ENCODE measurements at places on chromosomes 3 and 15. TPM values are rescaled to one million over a fixed set of nuclear protein-coding genes. Genes with fewer than 3 reads are reported as not detected.

The RBM6 gene
- 41.4 TPM for total RNA-seq

The GOLGA8J gene
- total RNA-seq = not detected

The ACKR4 gene
- 2.8 TPM for total RNA-seq

The EXOG gene
- total RNA-seq = 29.6 TPM

The SLC15A2 gene
- total RNA-seq = 4.9 TPM

The FBN1 gene
- 22.5 TPM for total RNA-seq

The HDC gene
- not detected for total RNA-seq

The PRR20G gene
- total RNA-seq = not detected

The FAM81A gene
- total RNA-seq = 3.7 TPM

The BRK1 gene
- 92.4 TPM for total RNA-seq

DNA sequence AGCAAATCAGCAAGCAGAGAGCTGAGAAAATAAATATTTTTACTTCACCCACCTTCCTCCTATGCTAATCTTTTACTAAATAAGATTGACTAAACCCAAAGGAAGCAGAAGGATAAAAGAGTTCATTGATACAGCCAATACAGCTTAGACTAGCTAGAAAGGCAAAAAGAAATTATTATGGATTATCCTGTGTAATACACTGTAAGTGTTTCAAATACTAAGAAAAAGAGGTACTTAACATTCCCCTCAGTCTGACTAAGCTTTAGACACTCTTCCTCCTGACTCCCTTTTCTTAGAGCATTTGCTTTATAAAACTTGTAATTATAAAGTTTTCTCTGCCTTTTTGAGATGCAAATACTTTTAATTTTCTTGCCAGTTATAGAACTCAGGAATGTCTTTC, 848.9 kb upstream of the CADM2 start:
- no peak for DNase-seq

DNA sequence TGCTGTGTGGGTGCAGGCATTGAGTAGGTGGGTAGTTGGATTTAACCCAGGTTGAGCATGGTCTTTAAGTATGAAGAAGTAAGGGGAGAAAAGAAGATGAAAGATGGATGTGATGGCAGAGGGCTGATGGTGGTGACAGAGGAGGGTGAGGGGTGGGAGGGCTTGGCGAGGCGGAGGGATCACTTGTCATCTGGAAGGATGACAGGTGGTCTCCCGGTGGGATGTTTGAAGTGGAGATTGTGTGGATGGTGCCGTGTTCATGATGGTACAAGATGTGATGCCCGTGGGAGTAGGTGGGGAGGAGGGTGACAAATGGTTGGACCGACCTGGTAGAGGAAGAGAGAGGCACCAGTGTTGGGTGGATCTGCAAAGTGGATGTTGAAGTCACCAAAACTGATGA, 208.8 kb downstream of the RPLP1 start:
- no peak for DNase-seq

DNA sequence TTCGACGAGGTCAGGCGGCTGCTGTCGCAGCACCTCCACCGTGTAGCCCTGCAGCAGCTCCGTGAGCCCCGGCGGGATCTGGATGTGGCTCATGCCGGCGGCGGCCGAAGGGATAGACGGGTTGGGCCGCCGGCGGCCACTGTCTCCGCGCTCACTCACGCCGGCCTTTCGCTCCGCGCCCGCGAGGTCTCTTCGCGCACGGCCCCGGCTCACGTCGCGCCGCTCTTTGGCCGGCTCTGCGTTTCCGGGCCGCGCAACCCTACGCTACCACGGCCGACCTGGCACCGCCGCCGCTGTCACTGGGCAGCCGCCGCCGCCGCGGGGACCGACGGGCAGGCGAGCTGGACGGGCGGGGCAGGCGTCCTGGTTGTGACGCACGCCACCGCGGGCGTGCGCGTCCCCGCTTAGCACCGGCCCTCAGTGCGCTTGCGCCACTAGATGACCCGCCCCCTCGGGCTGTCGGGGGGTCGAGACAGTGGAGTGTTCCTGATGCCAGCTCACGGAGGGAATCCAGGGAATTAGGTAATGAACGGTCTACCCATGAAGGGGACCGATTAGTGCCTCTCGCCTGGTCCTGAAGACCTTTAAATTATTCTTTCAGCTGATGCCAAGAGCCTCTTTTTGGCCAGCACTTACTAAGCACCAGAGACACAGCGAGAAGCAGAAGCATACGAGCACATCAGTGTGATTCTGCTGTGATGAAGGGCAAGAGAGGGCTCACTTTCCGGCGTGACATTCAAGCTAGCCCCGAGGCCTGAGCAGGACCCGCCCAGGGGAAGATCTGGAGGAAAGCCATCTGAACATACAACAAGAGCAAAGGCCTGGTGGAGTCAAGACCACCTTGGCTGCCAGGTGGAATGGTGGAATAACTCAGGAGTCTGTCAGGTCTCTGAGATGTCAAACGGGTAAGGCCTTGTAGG, at the start of gene PRKAR2A:
Gene PRKAR2A (minus strand): TSS at position 371 of the 920 bp plus-strand sequence. CDS start 278 bp downstream, at position 93.
- peak; percentile 93 for DNase-seq

- DNase-seq = peak; percentile 90
Measured at GRCh38 chr15:31325595-31326155, 960 bp upstream of the KLF13 start.

DNA sequence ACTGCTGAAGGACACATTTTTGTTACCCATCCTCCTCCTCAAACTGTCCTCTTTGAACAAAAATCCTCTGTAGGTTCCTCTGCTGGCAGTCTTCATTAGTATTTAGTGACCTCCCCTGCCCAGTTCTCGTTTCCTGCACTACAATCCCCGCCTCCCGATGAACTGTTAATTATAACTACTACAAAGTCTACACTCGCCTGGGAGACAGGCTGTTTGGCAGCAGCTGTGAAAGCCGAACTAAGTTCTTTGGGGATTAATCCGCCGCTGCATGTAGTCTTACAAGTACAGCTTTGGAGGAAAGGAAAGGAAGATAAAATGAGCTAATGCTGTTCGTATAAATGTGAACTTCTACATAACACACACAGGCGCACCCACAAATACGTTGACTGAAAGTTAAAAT, 160.0 kb upstream of the WNT5A start:
- DNase-seq = no peak

DNA sequence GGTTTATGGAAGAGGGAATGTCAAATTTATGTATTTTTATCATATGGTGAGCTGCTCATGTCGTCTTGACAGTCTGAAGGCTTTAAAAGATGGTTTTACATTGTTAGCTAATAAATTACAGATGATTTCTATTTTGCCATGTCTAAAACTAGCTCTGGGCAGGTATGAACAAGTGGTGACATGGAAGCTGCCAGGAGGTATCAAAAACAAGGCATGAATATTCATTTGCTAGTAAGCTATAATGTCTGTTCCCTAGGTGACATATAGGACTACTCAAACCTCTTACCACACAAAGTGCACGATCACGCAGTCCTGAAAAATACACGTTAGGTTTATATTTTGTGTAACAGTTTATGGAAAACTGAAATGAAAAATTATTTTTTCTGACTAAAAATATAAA, 34.8 kb downstream of the ST3GAL6 start:
- no peak for DNase-seq

GRCh38 chr3:35413483-35413882, 225.8 kb upstream of the ARPP21 start:
- DNase-seq = no peak

- DNase-seq = no peak
Measured at GRCh38 chr3:24505691-24506550, 11.3 kb upstream of the THRB start.

DNA sequence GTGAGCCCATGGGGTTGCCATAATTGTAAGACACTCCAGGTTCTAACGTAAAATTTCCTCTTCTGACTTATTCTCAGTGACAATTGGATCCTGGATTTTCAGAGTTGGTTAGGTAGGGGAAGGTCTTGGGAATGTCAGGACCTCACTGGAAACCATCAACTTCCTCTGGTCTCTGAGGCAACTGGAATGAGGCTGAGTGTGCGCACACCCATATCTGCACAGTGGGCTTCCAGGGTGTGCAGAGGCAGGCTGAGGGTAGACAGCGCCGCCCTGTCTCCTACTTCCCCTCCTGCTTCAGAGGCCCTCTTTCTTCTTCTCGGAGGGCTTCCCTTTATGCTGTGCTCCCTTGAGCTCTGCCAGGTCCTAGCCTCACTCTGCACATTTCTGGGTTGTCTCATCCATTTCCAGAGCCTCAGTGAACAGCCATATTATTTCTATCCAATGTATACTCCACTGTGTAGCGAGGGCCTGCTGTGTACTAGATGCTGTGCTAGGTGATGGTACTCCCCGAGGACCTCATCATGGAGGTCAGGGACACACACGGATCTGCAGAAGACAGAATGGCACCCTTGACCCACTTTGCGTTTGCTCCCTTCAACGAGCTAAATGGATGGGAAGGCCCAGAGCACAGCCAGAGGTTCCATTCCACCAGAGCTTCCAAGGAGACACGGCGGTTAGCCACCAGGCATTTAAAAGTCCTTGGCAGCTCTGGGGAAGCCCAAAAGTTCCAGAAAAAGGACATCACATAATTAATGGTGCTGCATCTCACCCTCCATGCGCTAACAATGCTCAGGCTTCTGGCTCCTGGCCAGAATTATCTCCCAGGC, 18.3 kb downstream of the ACAA1 start:
- DNase-seq = no peak

GRCh38 chr15:74913041-74913440, 6.4 kb upstream of the FAM219B start:
- DNase-seq = no peak

DNA sequence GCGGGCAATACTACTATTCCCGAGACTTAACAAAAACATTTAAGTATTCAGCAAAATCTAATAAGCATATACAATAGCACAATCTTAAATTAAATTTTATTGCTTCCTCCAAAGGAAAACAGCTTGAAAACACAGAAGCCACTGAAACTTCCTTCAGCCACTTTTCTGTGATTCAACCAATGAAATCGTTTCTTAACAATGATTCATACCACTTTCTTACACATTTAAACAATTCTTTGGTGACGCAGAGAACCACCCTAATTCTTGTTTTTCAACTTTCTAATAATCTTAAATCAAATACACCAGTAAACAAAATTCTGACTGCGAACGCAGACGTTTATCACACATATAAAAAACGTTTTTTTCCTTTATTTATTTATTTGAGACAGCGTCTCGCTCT, 4.1 kb downstream of the TJP1 start:
- DNase-seq = no peak

GRCh38 chr3:159782724-159783421, 205.8 kb upstream of the IL12A start:
- no peak for DNase-seq

GRCh38 chr15:39820050-39820602, 37.5 kb upstream of the FSIP1 start:
- DNase-seq = no peak

DNA sequence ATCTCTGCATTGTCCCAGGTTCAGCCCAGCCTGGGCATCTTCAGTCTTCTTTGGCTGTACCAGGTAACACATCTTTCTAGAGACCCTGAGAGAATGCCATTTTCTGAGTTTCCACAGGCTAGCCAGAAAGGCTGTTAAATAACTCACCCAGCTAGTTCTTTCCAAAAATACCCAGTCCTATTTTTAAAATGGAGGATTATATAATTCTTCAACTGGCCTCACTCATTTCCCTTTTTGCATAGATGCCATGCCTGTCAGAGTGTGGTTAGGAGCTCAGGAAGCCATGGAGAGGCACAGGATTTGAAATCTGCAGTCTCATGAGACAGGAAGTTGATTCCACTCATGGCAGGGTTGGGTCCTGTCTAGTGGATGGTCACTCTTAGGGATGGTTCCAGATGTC, 39.8 kb downstream of the CEMIP start:
- DNase-seq = no peak

DNA sequence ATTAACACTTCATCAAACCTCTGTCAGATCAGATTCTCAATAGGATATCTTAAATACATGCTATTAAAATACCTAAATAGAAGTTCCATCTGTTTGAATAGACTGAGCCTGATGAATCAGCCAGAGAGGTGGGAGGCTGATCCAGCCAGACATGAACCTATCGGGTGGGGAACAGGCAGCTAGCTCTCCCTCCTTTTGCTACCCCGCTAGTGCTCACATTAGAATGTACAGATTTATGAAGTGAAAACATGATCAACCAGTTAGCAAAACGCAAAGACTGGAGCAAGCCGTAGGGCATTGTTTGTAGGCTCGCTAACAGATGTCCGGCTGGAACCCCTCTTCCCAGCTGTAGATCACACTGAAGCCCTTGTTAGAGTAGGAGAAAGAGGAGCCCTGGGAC, 54.4 kb downstream of the GTF2E1 start:
- no peak for DNase-seq

DNA sequence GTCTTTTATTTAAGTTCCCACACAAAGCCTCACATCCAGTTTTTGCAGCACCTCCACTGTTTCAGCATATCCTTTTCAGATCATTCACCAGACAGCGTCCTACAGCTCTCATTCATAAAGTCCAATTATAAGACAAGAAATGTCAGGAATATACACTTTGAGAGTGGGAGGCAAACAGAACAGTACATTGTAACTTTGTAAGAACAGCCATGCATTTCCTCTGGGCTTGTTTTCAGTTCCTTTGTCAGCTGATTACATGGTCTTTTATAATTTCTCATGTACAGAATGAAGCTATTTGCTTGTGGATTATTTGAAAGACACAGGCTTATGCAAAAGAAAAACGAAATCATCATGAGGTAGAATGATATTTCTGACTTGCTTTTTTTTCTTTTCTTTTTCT, 85.7 kb downstream of the SOX2 start:
- no peak for DNase-seq

DNA sequence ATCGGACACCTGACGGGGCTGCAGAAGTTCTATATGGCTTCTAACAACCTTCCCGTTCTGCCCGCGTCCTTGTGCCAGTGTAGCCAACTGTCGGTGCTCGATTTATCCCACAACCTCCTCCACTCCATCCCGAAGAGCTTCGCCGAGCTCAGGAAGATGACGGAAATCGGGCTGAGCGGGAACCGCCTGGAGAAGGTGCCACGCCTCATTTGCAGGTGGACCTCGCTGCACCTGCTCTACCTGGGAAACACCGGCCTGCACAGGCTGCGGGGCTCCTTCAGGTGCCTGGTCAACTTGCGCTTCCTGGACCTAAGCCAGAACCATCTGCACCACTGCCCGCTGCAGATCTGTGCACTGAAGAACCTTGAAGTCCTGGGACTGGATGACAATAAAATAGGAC, 9.8 kb upstream of the LRRC34 start:
- DNase-seq = no peak
